ENCODE measurements at places on chromosomes 12 and 14.

DNA sequence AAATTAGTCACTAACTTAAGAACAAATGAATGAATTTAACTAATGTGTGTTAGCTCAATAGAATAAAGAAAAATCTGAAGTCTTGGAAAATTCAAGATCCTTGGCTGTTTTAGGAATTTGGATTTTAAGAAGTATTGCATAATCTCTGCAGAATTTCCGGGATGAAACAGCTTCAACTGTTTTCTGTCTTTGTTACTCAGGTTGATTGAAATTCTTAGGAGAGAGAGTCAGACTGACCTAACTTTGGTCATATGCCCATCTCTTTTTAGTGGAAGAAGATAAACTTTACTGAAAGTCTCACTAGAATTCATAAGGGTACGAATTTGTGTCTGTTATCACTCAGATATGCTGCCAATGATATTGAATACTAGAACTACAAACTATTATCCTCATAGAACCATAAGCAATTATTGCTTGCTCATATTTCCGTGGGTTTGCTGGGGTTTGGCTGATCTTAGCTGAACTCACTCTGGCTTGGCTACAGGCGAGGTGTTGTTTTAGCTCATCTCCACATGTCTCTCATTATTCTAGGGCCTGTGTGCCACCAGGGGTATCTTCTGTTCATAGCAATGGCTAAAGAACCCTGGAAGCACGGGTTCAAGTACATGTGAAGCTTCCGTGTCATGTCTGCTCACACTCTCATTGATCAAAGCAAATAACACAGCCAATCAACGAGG is 257.4 kb upstream of the NOVA1 start:
- DNase-seq, result no peak

GRCh38 chr12:28878629-28879028 is 270.4 kb upstream of the FAR2 start:
- no peak for DNase-seq

DNA sequence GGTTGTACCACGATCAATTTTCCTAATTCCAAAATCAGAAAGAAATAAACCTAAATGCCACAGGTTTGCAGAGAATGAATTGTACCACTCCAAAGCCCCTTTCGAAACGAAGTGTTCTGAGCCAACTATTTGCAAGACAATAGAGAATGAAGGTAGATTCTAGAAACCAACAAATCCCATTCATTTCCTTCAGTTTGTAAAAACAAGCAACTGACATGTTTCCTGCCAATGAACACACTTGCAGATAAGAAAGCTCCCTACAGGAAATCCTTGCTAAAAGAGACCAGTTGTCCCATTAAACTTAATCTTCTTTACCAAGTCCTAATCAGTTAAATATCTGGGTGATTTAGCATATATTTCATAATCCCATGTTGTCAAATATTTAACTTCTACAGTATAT is 198.4 kb upstream of the FOXN3 start:
- no peak for DNase-seq

DNA sequence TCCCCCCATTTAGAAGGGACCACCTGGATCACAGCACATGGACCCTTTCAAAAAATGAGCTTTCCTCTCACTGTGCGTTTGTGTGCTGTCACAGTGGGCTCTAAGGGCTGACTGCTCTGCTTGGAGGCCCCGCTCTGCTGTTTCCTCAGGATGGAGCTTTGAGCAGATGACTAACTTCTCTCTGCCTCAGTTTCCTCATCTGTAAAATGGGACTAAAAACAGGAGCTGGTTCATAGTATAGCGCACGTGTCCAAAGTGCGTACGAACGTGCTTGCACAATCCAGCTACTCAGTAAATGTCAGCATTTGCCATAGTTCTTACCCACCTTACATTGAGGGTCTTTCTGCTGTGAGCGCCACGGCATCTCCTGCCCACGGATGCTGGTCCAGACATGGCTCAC is 12.7 kb upstream of the DNAH10 start:
- DNase-seq, result no peak

- no peak for DNase-seq
Measured at GRCh38 chr14:105629886-105630215, 103.5 kb downstream of the TMEM121 start.

DNA sequence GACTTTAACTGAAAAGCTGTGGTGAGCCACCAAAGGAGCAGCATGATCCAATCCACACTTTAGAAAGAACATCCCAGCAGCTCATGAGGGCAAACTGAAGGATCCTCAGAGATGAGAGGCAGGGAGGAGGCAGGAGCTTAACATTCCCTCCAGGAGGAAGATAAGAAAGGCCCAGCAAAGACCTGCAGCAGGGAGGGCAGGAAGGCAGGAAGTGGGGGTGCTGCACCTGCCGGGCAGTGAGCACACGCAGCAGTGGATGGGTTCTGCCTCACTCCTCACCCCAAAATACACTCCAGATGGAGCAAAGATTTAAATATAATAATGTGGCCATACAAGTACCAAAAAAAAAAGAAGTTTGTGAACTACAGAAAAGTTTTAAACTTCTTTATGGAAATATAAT is 48.4 kb downstream of the GCH1 start:
- no peak for DNase-seq

DNA sequence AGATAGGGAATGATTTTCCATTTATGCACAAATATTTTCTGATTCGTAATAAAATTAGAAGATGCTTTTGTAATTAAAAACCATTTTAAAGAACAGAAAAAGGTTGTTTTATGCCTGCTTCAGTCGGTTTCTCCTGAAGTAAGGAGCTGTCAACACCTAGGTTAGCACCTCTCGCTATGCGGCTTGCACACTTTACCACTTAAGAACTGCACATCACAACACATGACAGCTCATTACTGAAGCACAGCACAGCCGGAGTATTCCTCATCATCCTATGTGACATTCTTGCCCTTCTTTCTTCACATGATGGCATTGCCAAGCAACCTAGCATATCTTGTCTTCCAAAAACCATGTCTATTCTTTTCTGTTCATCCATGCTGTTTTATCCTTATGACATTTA is 5.4 kb upstream of the WIF1 start:
- no peak for DNase-seq

GRCh38 chr14:51442513-51443175 is 202.6 kb downstream of the TMX1 start:
- DNase-seq, result peak; percentile 89

DNA sequence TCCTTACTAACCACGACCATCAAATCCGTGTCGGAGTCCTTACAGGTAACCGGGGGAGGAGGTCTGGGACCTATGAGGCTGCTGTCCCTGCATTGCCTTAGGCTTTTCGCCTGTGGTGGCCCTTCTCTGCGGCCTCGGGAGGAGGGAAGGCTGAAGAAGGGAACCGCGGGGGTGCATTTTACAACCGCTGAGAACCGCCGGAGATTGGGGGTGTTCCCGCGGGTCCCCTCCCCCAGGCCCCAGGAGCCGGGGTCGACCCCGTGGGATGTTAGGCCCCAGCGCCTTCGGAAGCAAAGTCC is 549 bp downstream of the GPHN start:
- DNase-seq, result no peak

- DNase-seq, result no peak
Measured at GRCh38 chr14:99636487-99636886, 8.4 kb upstream of the HHIPL1 start.

- DNase-seq, result no peak
Measured at GRCh38 chr14:101407328-101407727, 154.0 kb upstream of the DIO3 start.

DNA sequence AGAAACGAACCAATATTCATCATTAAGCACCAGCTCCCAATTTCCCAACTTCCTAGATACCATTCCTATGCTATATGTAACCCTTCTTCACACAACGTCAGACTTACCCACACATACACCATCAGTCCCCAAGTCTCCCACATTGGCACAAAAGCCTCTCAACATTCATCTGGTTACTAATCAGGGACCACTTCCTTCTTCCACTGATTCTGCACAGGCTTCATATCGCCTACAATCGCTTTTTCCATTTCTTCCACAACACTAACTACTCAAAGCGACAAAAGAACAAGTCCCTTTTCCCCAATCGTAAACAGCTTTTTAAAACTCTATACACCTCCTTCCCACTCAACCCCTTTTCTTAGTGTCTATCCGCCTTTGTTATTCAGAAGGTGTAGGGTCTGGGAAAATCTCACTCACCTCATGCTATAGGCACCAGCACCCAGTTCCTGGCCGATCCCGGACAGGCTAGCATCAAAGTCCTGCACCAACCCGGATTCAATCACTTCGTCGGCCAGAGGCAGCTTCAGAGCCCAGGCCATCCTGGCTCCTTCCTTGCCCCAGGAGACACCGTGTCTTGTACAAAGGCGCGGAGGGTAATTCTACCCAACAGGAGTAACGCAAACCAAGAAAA is 936 bp downstream of the TFCP2 start:
- DNase-seq, result no peak

GRCh38 chr12:107571492-107571891 is 114.1 kb upstream of the PWP1 start:
- no peak for DNase-seq

GRCh38 chr12:88546853-88547252 is 33.4 kb downstream of the KITLG start:
- no peak for DNase-seq

DNA sequence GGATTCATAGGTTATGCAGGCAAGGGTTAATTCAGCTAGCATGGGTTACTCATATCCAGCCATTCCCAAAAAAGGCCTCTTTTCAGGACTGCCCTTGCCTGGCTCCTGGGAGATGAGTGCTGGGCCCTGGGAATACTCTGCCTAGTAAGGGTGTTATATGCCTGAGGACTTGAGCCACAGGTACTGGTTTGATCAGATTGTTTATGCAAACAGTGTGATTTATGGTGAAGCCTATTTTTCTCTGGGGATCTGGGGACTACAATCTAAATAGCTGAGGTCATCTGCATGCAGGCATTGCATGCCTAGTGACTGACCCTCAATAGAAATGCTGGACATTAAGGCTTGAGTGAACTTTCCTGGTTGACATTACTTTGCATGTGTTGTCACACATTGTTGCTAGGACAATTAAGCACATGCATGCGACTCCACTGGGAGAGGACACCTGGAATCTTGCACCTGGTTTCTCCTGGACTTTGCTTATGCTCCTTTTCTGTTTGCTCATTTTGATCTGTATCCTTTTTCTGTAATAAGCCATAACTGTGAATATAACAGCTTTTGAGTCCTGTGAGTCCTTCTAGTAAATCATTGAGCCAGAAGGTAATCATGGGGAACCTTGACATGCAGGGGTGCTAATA is 73.0 kb downstream of the RAD51B start:
- DNase-seq, result no peak

- no peak for DNase-seq
Measured at GRCh38 chr14:74977901-74978385, 22.5 kb upstream of the PGF start.

DNA sequence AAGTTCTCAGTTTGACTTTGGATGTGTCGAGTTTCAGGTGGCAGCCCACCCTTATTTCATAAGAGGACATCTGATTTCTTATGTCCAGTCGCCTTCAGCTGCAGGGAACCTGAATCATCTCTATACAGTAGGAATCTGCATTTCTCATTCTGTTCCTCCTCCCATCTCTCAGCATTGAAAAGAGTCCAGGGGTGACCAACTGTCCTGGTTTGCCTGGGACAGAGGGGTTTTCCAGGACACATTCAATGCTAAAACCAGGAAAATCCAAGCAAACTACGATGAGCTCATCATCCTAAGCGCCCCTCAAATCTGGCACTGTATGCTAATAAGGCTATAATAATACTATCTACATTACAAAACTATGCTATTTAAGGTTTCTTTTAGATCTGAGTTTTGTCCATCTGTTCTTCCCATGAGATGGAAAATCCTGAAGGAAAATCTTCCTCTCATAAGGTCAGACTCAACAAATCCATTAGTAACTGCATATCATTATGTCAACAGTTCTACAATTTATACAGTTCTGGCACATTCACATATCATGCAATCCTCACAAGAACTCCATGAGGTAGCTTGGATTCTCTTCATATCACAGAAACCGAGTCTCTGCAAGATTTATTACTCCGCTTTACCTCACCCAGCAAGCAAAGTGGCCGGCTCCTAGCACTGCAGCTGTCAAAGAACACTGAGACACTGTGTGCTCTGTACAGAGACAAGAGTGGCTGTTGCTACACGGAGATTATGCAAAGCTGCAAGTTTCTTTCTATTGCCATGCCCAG is 15.6 kb upstream of the CALM1 start:
- no peak for DNase-seq

GRCh38 chr12:130555628-130556485 is 160.2 kb downstream of the RIMBP2 start:
- DNase-seq, result no peak

DNA sequence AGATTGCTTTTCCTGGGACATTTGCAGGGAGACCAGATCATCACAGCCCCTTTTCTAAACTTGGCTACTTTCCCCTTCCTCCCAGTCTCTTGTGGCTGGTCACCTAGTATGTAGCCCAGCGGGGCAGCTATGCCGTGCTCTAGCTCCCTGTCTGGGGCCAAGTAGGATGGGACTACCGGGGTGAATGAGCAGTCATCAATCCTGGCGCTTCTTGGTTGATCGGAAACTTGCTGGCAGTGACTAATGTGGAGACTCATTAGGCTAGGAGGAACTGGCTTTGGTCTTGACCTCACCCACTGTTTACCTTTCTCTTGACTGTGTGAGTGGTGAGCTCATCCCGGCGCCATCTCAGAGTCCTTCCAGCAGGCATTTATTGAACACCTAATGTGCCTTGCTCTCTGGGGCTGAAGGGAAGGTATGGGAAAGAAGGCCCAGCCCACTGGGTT is 15.9 kb downstream of the PLEKHG3 start:
- peak; percentile 39 for DNase-seq

GRCh38 chr12:105279460-105280056 is 43.6 kb upstream of the APPL2 start:
- DNase-seq, result no peak

DNA sequence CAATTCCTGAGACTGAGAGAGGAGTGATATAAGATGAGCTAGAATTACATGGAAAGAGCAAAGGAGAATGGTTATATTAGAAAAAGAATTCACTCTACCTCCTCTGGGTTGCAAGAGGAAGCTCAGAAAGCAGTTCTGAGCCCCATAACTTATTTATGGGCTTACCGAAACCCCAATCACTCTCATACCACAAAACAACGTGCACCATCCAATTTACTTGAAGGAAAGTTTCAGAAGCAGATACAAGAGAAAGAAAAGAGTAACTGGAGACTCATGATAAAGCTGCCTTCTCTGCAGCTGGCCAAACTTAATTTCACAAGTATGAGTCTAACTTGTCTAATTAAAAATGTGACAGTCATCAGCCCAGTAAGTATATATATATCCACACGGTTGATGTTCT is 27.4 kb upstream of the CAMKK2 start:
- DNase-seq, result no peak

DNA sequence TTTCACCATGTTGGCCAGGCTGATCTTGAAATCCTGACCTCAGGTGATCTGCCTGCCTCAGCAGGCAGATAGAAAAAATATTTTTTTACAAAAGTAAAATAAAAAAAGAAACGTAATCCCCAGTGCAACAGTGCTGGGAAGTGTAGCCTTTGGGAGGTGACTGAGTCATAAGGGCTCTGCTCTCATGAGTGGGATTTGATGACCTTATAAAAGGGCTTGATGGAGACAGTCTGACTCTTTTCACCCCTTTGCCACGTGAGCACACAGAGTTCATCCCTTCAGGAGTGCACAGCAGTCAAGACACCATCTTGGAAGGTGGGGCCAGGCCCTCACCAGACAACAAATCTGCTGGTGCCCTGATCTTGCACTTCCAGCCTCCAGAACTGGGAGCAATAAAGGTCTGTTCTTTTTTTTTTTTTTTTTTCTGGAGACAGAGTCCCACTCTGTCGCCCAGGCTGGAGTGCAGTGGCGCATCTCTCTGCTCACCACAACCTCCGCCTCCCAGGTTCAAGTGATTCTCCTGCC is 24.7 kb upstream of the DYNC1H1 start:
- DNase-seq, result no peak
